Mesangial cell (primary cell): ENCODE measurements at places on chromosomes 11 and 22. TPM values are rescaled to one million over a fixed set of nuclear protein-coding genes. Genes with fewer than 3 reads are reported as not detected.

Gene FREY1
- total RNA-seq: 2.7 TPM in 1 of 2 replicates, not detected in the other

Gene SYCE3
- total RNA-seq: not detected in 2 replicates

Gene TPH1
- under 0.01 TPM in 1 of 2 replicates, not detected in the other for total RNA-seq

Gene SELENOM
- total RNA-seq: 96.8 and 123 TPM in 2 replicates

Gene EMID1
- total RNA-seq: 1.3 and 4.2 TPM in 2 replicates

Gene PRG2
- total RNA-seq: not detected in 2 replicates

Gene SLC6A5
- total RNA-seq: not detected in 2 replicates

Gene ACER3
- total RNA-seq: 10.6 and 14.3 TPM in 2 replicates

Gene JHY
- 1.5 and 1.6 TPM in 2 replicates for total RNA-seq
